ENCODE measurements at places on chromosomes 5 and 9. TPM values are rescaled to one million over a fixed set of nuclear protein-coding genes. Genes with fewer than 3 reads are reported as not detected.

Gene ZDHHC11B
- total RNA-seq: under 0.01 TPM

Gene TMEFF1
- 2.5 TPM for total RNA-seq

Gene WDR41
- 125 TPM for total RNA-seq

Gene ENTPD2
- under 0.01 TPM for total RNA-seq

GRCh38 chr9:124776954-124777648, at the start of gene OLFML2A:
Gene OLFML2A (plus strand): TSS chr9:124777133. CDS start chr9:124777271, 138 bp downstream.
- H3K36me3 ChIP-seq: no peaks in the 10 kb centered on the region
- peak within 1 kb of the TSS; percentile 42 for H3K4me3 ChIP-seq
- peaks cover 19% of the 10 kb centered on the region for H3K4me1 ChIP-seq
- DNase-seq: no peak
- H3K27me3 ChIP-seq: no peaks in the 10 kb centered on the region

DNA sequence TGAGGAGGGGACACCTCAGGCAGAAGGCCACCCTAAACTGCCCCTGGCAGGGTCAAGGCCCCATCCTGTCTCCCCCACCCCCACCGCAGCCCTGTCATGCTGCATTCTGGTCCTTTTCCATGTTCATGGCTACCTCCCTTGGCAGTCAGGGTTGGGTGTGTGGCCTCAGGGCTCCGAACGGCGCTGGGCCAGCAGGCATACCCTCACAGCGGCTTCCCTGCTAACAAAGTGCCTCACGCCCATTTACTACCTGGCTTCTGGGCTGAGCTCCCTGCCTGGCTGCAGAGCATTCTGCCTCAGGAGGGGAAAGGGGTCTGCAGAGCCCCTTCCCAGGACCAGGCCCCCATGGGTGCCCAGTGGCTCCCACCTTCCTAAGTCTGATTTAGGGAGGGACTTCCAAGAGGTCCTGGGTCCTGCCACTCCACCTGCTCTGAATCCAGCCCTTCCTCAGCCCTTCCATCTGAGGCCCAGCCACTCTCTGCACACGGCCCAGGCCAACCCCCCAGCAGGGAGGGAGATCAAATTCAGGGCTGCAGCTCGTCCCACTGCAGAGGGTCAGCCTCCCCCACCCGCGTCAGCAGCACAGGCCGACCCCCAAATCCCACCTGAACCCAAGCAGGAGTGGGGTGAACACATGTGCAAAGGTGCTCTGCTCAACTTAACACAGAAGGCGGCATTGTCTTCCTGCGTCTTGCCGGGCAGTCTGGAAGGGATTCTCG, 115.9 kb upstream of the PHYKPL start:
- no peaks in the 10 kb centered on the region for H3K36me3 ChIP-seq
- DNase-seq: no peak
- H3K27me3 ChIP-seq: no peaks in the 10 kb centered on the region

GRCh38 chr5:18305288-18305924, 671.1 kb downstream of the TAF11L14 start:
- DNase-seq: peak; percentile 49
- no peaks in the 10 kb centered on the region for H3K27me3 ChIP-seq
- H3K4me3 ChIP-seq: no peak overlapping the region
- H3K4me1 ChIP-seq: no peaks in the 10 kb centered on the region

DNA sequence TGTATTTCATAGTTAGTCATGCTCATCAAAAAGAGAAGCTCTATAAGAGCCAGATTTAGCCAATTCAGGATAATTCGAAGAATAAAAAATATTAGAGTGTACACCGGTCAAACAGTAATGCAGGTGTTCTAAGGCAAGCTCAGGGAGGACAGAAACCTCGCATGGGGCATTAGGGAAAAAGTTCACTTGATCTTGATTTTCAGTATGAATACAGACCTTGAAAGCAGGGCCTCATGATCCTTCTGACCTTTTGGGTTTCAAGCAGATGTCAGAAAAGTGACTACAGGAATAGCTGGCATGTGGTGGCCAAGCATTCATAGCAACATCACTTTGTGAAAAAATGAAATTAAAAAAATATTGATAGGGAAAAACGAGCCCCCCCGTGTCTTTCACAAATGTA, 394.9 kb downstream of the KIF4B start:
- H3K36me3 ChIP-seq: no peaks in the 10 kb centered on the region
- DNase-seq: no peak
- H3K27ac ChIP-seq: no peak overlapping the region
- no peaks in the 10 kb centered on the region for H3K4me1 ChIP-seq

DNA sequence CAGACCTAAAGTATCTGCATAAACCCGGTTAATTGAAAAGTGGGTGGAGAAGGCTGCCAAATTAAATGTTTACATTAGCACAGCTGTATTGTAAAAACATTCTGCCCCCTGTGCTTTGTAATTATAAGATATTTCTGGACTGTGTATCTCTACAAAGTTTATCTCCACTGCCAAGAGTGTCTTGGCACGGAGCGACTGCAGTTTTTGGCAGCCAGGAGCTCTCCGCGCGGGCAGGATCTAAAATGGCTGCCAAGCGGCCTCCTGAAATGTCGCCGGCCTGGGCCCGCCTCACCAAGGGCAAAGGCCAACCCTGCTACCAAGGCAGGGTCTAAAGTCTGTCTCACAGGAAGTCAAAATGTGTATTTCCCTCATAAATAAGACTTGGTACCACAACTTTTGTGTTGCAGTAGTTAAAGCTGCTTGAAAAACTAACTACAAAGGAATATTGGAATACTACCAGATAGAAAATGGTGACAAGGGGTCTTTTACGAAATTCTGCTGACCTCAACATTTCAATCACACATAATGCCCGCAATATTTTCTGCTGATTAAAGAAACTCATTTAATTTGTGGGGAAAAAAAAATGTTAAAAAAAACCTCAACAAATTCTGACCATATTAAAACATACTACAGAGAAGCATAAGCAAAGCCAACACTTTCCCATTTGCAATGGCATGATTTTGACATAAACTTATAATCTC, 110.4 kb downstream of the NFIB start:
- H3K27ac ChIP-seq: peak overlapping the region; percentile 43
- H3K36me3 ChIP-seq: no peaks in the 10 kb centered on the region
- DNase-seq: peak; percentile 63
- no peaks in the 10 kb centered on the region for H3K27me3 ChIP-seq

DNA sequence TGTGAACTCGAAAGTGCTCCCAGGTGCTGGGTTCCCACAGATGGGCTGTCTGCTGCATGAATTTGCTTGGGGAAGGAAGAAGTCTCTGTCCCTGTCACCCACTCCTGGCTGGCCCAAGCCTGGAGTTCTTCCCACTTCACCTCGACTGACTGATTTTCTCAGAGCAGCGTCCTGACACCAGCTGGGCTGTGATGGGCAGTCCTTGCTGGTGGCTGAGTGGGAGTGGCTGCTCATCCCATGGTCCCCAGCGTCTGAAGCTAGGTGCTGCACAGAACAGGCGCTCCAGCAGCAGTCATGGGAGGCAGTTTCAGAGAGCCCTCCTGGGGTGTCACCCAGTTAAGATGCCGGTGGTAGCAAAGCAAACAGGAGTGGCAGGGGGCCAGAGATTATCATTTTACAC, 10.1 kb upstream of the NEURL1B start:
- H3K36me3 ChIP-seq: no peaks in the 10 kb centered on the region
- H3K27ac ChIP-seq: no peak overlapping the region
- H3K4me1 ChIP-seq: no peaks in the 10 kb centered on the region
- DNase-seq: no peak
- H3K27me3 ChIP-seq: peaks cover 7% of the 10 kb centered on the region

DNA sequence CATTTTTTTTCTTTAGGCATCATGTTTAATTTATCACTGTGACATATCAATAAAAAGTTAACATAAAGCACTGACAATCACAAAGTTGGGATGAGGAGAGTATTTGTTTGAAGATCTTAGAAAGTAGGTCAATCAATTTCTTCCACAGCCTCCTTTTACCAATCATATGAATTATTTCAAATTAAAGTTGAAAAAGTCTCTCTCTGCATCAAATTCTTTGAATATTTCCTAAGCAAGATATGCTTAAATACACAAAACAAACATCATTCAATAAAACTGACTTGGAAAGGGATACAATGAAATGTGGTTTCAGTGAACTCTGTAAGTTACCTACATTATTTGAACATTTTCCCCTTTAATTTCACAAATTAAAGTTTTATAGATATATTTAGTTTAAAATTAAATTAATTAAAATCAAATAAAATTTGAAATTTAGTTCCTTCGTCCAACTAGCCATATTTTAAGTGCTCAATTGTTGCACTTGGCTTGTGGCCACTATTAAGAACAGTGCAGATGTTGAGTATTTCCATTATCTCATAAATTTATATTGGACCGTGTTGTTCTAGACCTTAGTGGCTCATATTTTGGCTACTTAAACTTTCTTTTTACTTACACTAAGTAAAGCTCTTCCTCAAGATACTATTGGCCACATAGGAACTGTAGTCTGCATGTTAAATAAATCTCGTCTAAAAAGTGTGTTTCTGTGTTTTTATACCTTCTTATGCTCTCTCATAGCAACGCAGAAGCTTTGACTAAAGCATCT, 949.7 kb upstream of the NUDT12 start:
- no peaks in the 10 kb centered on the region for H3K4me1 ChIP-seq
- H3K27me3 ChIP-seq: no peaks in the 10 kb centered on the region
- no peak overlapping the region for H3K27ac ChIP-seq
- H3K4me3 ChIP-seq: no peak overlapping the region
- DNase-seq: no peak
- no peaks in the 10 kb centered on the region for H3K36me3 ChIP-seq

All from fibroblast of lung (primary cell).